Tibial nerve (tissue), 4 donors: ENCODE measurements at places on chromosomes 7 and 10.

DNA sequence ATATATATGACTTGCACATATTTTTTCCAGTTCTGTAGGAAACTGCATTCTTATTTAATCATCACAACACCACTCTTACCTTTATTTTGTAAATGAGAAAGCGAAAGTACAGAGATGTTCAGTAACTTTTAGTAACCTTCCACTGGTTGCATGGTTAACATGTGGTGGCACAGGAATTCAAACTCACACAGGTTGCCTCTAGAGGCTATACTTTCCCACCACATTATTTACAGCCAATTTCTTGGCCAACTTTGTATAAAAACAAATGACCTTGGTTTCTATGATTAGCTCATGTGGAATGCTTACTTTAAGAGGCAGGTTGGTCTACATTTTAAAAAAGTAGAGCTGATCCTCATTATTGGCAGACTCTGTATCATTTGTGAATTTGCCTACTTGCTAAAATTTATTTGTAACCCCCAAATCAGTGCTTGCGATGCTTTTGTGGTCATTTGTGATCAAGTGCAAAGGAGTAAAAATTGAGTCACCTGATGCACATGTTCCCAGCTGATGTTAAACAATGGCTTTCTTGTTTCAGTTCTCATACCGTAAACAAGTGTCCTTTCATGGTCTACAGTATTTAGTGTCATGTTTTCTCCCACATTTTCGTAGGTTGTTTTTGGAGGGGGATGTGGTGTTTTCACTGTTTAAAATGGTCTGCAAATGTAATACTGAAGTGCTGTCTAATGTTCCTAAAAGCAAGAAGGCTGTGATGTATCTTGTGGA lies 14.8 kb downstream of the BBS9 start:
- DNase-seq, result no peak

GRCh38 chr10:69317175-69317604 lies 38.9 kb downstream of the HK1 start:
- no peak for DNase-seq

DNA sequence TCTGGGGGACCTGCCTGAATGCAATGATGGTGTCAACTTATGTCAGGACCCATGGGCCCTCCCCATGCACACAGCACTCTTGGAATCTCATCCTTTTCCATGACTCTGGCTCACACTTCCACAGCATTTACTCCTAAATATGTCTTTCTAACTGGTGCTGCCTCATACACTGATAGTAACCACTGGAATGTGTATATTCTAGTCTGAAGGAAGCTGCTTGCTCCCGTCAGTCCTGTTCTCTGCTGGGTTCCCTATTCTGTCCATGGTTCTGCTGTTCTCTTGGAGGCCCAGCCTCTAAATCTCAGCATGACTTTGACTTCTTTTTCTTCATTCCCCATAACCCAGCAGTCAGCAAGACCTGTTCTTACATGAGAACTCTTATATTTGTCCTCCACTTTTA lies 1055.1 kb downstream of the KCNMA1 start:
- no peak for DNase-seq

DNA sequence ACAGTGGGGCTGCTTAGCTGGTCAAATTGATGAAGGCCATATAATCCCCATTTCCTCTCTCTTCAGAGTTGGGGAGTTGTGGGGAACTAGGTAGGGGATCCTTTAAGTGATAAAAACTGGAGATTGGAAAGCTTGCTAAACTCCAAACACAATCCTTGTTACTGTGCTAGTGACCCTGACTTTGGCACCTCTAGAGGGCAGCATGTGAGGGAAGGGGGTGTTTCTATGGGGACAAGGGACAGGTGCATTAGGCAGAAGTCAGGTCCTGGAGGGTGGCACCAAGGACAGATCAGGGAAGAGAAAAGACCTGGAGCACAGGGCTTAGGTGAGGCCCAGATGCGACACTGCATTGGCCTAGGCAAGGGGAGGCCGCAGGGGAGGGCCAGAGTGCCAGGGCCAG lies 66.9 kb downstream of the CDHR3 start:
- no peak for DNase-seq

DNA sequence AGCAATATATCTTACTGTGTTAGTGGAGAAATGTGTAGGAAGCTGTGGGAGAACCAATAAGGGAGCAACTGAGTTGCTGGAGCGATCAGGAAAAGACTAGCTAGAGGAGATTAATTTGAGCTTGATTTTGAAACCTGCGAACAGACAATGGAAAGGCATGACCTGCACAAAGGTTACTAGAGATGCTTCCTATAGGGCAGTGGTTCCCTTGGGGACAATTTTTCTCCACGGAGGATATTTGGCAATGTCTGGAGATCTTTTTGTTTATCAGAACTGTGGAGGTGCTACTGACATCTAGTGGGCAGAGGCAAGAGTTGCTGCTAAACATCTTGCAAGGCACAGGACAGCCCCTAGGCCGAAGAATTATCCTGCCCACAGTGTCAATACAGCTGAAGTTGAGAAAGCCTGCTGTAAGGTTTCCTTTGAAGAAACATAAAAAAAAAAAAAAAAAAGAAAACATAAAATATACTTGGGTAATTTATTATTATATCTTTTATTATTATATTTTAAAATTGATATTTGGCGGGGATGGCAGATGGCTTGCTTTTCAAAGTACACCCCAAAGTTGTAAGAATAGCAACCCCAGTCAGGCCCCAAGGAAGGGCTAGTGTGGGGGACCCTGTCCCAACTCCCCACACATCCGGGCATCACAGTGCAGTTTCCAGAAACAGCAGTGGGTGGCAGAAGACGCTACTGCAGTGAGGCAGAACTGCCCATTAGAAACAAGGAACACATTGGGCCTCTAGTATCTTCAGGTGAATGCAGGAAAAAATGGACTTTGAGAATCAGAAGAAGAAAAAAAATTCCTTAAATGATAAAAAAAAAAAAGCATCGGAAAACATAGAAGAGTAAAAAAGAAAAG lies 481.6 kb downstream of the SH2D4B start:
- no peak for DNase-seq
